Neuronal stem cell (in vitro differentiated cells): ENCODE measurements at places on chromosomes 7 and 10.

DNA sequence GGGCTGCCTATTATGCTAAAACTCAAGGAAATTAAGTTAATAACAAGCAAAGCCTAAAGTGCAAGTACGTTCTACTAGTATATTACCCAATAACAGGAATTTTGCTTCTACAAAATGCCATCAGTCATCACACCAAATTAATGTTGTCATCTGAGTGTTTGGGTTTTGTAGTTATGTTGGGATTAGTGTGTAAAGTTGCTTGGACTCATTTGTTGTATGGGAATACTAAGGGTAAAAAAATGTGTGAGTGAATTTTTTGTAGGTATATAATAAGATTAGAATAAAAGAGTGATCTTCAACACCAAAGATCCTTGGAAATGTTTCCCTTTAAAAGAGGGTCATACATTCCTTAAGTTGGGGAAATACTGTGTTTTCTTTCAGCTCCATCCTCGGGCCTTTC is 38.6 kb downstream of the NRP1 start:
- no peak for DNase-seq

GRCh38 chr7:147483634-147484292 is 1106.8 kb upstream of the C7orf33 start:
- no peak for DNase-seq

DNA sequence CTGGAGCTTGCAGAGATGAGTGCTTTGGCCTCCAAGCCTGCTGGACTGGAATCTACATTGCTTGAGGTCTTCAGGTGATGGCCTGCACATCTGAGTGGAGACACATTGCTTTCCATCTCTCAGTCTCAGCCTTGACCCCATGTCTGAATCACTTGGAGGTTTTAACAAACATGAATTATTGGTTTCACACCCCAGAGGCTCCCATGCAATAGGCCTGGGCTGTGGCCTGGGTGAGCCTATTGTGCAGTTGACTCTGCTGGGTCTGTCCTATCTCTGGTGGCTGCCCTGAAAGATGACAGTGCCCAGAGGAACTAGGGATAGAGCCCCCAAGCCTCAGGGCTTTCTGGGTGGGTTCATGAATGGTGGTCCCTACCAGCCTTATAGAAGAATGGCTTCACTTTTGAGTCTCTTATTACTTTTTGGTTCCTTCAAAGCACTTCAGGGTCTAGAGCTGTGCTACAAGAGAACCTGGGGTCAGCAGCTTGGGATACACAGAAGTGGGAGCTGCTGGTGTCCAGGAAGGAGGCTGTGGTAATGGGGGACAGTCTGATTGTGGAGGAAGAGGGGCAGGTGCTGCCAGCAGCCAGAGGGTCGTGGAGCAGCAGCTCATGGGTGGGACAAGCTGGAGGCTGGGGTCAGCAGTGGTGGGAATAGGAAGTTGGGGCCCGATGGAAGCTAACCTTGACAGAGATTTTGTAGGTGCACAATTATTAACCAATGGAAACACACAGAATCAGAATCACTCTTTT is 5.5 kb downstream of the RAMP3 start:
- DNase-seq = no peak

- DNase-seq = no peak
These were observed 60.0 kb downstream of the GRK5 start for GRCh38 chr10:119267384-119267783.

DNA sequence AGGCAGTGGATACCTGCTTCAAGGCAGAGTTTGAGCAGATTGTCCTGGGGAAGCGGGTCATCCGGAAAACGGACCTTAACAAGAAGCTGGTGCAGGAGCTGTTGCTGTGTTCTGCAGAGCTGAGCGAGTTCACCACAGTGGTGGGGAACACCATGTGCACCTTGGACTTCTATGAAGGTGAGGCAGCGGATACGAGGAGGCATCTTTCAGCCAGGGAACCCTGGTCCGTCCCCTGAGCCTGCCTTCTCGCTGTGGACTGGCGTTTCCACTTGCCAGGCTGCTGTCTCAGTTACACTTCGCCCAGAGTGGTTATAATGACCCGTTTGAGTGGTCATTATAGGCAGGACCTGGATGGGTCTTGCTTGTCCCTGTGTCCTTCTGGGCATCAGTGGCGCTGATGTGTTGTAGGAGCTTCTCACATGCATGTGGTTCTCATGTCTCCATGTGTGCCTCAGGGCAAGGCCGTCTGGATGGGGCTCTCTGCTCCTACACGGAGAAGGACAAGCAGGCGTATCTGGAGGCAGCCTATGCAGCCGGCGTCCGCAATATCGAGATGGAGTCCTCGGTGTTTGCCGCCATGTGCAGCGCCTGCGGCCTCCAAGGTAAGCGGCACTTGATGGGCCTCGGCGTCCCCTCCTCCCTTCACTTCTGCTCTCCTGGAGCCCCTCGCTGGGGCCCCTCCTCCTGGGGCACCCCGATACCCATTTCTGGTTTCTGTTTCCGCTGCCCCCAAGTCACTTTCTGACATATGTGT is 18.0 kb downstream of the UPP1 start:
- no peak for DNase-seq

DNA sequence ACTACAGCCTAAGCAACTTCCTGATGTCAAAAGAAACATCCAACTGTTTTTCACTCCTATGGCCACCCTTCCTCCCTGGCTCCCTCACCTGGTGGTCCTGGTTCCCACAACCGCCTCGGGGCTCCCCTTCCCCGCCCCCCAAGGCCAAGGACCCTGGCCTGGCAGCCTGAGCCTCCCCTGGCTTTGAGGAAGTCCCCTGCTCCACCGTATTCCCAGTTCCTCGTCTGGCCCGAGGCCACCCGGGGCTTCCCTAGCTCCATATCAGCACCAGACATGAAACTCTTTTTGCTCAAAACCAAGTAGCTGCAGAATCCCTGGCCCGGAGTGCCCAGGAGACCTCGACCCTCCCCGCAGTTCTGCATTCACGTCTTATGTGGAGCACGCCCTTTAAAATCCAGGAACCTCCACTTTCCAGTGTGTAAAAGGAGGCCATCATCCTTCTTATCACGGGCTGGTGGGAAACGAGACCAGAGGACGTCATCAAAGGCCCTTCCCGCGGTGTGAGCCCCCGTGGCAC is 82.9 kb downstream of the PRKAG2 start:
- no peak for DNase-seq

DNA sequence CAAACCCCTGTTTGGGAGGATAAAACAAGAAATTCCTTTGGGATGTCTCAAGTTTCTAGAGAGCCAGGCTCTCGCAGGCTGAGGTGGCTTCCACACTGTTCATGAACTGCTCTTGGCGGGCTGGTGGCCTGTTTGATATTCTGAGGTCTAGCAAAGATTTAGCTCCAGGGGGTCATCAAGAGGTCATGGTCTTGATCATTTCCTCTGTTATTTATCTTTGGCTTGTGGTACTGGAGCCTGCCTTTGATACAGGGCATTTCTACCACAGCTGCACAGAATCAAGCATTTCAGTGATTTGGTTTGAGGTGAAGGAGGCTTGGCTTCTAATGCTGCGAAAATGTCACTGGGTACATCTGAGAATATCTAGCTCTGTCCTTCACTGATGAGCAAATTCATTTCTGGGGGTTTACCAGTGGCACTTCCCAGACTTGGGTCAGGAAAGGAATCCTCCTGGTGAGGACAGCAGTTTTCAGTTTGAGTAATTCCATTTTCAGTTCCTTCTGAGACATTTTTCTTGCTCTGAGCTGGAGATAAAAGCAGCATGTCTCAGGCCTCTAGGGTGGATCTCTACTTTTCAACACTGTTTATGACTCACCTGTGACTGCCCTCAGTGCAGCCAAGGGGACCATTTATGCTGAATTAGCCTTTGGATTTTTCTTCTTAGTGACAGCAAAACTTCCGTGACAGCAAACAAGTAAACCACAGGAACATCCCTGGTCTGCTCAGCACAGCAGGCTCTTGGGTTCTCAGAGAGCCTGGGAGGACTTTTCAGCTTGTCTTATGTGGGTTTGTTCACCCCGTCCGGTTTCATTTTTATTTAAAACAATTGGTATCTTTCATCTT is 312.0 kb downstream of the RNLS start:
- DNase-seq = no peak
